Stimulated activated CD8-positive, alpha-beta memory T cell treated with anti-CD3 and anti-CD28 coated beads, Interleukin-4, amount 100 ng/mL, for 1 hour (primary cell): ENCODE measurements at places on chromosomes 5 and 9.

DNA sequence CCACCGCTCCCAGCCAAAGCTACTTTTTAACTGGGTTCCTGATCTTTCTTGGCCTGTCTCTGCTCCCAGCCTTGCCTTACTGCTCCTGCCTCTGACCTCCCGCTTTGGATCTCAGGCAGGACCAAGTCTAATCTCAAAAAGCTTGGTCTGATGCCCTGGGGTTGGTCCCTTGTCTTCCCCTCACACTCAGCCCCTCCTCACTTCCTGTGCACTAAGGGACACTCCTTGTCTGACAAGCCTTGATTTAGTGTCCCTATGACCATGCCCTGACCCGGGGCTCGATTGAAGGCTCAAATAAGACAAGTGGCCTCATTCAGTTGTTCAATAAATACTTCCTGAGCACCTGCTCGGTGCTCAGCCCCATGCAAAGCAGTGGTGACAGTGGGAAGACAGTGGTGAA, 3.7 kb upstream of the GTF3C5 start:
- DNase-seq: no peak

DNA sequence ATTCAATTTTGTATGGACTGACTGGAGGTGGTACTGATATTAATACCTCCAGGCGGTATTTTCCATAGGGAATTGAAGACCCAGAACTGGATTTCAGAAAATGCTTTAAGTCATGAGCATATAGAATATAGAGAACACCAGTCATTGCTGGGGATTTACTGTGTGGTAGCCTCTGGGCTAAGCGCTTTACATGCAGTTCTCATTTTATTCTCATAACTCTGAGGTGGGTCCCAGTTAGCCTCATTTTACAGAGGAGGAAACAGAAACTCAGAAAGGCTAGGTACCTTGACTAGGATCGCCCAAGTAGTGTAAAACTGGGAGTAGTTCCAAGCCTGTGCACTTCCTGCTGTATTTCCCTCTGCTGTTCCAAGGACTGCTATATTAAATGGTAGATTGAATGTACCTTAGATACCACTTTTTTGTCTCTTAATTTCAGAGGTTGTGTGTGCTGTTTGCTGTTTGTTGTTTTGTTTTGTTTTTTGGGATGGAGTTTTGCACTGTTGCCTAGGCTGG, 13.8 kb downstream of the SLC44A1 start:
- DNase-seq: no peak

DNA sequence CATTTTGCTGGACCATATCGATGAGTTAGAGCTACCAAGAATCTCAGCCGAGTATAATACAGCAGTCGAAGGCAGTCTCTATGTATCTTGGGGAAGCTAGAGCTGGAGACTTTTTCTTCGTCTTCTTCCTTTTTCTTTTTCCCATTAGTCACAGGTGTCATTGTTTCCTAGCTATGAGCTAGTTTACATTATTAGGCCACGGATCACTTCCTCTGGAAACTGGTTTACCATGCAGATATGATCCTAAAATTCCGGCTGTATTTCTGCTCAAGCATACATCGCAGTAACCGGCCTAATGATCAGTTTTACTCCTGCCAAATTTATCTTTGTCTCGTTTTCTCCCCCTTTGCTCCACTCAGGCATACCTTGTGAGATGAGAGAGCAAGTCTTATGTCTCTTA, 312.8 kb downstream of the ARHGAP26 start:
- no peak for DNase-seq

DNA sequence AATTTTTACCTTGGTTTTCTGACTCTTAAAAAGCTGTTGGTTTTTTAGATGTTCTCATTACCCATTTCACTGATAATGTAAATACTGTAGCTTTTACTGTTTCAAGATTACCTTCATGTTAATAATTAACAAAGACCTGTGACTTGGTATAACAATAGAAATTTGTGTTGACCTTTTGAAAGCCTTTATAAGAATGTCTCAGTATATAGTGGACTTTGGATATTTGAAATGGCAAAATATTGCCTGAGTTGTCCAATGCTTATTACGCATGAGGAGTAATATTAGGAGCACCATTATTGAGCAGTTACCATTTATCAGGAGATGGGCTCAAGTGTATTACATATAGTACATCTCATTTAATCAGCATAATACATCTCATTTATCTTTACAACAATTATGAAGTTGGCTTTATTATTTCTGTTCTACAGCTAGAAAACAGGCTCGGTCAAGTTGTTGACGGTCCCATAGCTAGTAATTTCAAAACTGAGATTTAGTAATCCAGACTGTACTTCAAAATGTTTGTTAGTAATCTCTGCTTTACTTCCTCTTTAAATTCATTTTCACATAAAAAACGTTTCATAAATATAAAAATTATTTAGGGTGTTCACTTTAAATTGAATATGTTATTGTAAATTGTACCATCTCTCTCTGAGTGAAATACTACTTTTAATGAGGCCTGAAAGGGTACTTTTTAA, 50.7 kb upstream of the FKTN start:
- no peak for DNase-seq

DNA sequence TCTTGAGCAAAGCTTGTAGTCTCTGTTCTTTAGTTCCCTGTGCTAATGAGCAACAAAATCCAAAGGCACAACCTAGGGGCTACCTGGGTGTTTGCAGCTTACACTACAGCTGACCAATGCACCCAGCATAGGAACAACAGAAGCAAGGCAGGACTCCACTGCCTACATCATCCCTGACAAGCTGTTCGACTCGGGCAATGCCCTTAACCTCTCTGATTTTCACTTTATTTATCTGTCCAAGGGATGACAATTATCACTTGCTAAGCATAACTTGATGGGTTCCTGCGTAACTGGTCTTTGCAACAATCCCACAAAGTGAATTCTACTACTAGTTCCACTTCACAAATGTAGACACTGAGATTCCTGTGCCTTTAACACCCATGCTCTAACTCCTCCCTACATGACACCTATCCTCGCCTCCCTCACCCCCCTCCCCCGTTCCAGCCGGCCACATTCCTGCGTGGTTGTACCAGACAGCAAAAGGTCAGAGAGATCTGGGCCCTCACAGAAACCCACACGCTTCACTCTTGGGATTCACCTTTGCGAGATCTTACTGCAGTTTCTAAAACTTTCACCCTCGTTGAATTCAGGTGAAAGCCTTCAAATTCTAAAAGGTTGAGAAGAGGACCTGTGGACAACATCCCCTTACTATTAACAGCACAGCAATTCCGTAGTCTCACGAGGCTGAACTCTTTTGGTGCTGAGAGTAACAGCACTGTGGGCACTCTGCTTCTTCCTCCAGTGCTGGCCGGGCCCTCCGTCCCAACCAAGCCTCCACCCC, 995 bp downstream of the IPPK start:
- no peak for DNase-seq

DNA sequence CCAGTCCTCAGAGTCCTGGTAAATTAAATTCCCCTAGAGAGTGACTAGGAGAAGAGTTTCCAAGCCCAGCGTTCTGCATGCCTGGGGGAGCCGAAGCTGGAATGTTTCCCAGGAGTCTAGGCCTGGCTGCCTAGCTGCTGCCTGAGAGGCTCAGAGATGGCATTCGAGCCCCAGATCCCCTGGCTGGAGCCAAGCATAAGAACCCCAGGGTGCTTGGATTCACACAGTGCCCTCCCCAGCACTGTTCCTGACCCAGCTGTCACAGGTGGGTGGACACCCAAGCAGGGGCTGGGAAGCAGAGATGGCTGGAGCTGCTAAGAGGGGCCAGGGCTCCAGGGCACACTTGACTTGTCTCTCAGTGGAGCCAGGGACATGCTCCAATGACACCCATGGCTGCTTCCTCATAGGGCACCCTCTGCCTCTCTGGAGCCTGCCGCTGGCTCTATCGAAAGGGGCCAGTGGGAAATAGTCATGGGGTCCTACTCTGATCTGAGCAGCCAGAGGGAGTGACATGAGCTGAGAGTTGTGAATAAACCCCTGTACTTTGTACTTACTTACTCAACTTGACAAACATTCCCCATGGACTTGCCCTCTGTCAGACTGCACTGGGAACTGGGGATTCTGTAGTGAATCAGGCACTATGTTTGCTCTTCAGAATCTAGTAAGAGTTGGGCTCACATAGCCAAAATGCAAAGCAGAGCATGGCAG, 62.6 kb upstream of the XPA start:
- DNase-seq: no peak
